T-helper 22 cell (primary cell): ENCODE measurements at places on chromosomes 12 and 14.

GRCh38 chr14:101757839-101758211 lies 3.7 kb upstream of the PPP2R5C start:
- no peak for DNase-seq

DNA sequence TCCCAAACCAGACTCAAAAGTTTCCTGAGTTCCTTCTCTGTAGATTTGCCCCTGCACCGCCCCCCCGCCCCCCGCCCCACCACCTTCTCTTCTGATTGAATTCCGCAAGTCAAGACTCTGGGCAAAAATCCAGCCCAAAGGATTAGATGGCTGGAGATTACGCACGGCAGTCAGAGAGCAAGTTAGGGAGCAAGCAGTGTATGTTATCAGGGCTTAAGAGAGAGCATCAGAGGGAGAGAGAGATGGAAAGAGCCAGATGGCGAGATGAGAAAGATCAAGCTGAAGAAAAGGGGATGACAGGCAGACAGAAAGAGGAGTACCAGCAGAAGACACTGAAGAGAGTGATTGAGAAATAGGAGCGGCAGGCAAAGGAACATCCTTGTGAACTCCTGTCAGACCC lies 13.9 kb upstream of the ANKRD33 start:
- DNase-seq: no peak

DNA sequence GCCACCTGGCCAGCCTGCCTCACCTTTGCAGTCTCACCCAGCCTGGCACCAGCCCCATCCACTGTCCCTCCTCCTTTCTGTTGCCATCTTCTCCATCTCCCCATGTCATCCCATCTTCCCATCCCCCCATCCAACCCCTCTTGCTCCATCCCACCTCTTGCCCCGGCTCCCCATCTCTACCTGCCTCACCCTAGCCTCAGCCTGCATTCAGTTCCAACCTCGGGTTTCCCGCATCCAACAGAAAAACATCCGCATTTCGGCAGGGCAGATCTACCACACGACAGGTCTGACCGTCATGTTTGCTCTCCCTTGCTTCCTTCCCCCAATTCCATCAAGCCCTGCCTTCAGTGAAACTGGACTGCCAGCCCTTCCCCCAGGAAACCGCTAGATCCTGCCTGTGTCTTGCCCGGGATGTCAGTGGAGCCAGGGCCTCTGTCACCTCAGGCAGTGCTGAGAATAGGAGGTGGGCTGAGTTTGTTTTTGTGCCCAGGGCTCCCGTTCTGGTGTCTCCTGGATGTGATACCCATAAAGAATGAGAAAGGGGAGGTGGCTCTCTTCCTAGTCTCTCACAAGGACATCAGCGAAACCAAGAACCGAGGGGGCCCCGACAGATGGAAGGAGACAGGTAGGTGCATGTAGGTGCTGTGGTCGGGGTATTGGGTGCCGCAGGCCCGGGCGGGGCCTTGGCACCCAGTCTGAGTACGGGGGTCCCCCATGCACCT lies 2.5 kb downstream of the KCNH3 start:
- no peak for DNase-seq

DNA sequence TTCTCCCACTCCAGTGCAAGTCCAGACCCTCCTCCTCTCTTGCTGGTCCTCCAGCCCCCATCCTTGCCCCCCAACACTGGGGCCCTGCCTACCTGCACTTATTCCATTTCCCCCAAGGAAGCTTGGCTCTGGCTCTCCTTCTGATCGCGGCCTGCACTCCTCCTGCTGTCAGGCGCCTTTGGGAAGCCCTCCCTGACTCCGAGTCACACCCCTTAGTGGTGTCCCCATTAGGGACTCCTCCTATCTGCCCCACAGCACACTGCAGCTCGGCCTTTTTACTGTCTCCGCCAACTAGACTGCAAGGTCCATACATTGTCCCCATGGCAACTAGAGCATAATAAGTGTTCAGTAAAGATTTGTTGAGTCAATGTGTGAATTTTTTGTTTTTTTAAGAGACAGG lies 32.9 kb downstream of the FIGNL2 start:
- no peak for DNase-seq

- DNase-seq: no peak
Measured at GRCh38 chr12:107207931-107208525, 114.7 kb upstream of the CRY1 start.

- DNase-seq: no peak
Measured at GRCh38 chr12:112891093-112892024, 15.4 kb upstream of the OAS1 start.

- DNase-seq: no peak
Measured at GRCh38 chr12:124665511-124665910, 98.1 kb upstream of the NCOR2 start.

GRCh38 chr14:76599141-76599540 lies 162.1 kb upstream of the VASH1 start:
- DNase-seq: no peak

DNA sequence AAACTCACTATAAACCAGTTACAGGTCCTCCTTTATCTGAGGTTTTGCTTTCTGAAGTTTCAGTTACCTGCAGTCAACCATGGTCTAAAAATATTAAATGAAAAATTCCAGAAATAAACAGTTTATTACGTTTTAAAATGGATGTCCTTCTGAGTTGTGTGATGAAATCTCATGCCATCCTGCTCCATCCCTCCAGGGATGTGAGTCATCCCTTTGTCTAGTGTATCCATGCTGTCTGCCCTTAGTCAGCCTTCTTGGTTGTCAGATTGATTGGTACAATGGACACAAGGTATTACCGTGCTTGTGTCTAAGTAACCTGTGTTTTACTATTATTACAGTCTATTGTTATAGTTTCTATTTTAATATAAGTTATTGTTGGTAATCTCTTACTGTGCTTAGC lies 328.3 kb downstream of the APAF1 start:
- no peak for DNase-seq

DNA sequence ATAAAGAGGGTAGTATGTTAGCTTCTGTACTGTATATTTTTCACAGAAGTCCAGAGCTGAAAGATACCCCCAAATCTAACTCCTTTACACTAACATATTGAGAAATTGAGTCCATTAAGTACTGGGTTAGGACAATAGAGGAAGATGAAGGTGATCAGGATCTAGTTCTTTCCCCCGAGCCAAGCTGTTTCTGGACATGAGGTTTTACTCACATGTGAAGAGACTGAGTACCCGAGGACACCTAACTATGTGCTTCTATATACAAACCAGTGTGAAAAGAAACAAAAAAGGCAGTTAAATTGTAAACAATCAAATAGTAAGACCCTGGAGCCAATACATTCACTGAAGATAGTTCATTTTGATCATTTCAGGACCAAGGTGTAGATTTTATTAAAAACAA lies 3.8 kb upstream of the TRHDE start:
- no peak for DNase-seq

- no peak for DNase-seq
Measured at GRCh38 chr12:632102-632696, 31.0 kb downstream of the NINJ2 start.

- no peak for DNase-seq
Measured at GRCh38 chr12:54141431-54142113, 47.2 kb downstream of the SMUG1 start.

DNA sequence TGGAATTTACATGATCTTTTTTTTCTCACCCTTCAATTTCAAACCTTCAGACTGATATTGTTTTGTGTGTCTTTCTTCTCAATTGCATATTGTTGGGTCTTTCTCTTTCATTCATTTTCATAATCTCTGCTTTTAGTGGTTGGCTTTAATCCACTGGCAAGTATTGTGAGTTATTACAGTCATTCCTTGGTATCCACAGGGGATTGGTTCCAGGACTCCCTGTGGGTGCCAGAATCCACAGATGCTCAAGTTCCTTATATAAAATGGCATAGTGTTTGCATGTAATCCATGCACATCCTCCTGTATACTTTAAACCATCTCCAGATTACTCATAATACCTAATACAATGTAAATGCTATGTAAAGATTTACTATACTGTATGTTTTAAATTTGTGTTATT lies 29.7 kb upstream of the PARP11 start:
- DNase-seq: no peak

DNA sequence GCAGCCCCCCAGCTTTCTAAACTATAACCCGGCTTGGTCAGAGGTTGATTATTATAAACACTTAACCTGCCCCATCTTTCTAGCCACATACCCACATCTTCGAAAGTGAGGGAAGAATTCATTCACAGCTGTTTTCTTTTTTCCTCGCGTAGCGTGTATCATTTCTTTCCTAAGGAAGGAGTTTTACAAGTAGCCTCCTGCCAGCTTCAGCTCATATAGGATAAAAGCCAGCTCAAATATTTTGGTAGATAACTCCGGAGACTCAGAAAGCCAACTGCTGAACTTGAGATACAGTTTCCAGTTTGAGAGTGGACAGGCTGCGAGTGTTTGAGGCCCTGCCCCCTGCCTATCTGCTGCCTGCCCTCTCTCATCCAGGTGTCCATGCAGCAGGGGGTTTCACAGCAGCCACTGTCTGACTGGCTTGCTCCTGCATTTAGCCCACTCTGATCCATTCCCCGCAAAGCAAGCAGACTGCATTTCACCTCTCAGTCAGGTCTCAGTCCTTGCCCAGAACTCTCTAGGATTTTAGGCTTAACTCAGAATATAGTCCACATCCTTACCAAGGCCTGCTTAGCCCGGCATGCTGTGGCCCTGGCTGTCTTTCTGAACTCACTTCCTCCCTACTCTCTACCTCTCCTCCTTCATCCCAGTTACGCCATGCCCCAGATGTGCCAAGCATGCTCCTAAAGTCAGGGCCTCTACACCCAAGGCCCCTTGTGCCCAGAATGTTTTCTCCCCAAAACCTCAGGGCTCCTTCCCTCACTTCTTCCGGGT lies 46.9 kb downstream of the EVL start:
- no peak for DNase-seq

DNA sequence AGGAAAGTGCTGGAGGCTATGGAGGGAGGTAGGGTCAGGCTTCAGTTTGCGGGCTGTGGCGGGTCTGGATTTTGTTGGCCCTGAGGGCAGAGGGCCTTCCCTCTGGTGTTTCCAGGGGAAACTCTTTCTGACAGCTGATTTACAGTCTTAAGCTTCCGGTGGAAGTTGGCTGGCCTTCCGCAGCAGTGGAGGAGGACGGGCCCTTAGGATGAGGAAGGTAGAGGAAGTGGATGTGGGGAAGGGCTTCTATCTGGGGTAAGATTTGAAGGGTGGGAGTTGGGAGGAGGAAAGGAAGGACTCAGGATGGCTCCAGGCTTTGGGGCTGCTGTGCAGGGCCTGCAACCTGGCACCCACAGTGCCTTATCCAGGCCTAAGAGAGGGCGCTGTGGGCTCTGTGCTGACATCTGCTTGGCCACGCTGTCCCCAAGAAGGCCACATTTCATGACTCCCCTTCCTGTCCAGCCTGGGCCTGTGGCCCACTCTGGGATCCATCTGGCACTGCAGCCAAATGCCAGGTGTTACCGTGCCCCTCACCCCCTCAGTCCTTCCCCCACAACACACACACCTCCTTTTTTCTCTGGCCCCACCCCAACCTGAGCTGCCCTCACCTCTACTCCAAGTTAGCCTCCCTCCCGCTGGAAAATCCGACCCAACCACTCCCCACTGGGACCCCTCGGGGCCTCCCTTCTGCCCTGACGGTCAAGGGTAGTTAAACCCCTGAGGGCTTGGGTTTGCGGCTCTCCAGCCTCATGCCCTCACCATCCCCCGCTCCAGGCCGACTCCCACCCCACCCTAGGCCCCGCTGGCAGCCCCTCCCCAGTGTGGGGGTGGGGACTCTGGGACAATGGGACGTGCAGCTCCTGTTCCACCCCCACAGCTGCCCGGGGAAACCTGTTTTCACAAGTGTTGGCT lies 7.7 kb upstream of the PPP1R13B start:
- no peak for DNase-seq

DNA sequence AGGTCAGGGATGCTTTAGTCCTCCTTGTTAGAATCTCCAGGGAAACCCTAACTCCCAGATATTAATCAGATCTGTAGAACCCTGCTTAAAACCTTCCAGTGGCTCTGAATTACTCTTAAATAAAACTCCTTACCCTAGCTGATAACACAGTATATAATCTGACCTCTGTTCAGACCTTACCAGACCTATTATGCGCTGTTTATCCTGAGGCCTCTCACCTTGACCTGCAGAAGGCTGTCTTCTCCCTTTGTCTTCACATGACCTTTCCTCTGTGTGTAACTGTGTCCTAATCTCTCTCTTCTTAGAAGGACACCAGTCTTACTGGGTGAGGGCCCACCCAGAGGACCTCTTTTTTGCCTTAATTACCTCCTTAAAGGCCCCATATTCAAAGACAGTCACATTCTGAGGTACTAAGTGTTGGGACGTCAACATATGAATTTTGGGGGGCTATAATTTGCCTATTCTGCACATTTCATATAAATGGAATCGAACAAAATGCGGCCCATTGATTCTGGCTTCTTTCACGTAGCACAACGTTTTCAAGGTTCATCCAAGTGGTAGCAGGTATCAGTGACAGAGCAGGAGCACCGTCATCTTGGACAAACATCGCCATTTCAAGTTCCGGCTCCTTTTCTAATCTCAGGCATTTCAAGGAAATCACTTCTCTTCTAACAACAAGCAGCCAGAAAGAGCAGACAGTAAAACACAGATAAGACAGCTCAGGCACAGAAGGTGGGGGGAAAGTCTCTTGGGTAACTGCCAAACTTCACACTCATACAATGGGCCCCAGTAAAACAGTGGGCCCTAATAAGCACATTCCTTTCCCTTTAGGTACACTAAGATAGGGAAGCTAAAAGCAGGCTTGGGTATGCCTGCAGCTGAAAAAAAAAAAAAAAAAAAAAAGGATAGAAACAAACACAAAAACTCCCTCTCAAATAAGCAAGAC lies 200.2 kb upstream of the NUDT4 start:
- DNase-seq: no peak

DNA sequence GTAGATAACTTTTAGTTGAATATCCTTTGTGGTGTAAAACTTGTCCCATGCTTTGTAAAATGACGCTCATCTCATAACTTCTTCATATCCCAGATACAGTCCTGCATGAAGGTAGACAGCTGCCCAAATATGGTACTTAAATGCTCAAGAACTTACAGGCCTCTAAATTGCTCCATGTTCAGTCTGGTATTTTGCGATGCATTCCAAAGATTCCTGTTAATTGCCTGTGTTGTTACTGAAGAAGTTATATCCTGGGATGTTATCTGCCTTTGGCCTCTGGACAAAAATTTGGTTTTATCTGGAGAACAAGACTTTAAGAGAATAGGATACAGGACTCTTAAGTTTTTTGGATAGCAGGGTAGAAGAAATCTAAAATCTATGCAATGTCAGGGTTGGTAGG lies 473.0 kb downstream of the PCNX1 start:
- DNase-seq: no peak

DNA sequence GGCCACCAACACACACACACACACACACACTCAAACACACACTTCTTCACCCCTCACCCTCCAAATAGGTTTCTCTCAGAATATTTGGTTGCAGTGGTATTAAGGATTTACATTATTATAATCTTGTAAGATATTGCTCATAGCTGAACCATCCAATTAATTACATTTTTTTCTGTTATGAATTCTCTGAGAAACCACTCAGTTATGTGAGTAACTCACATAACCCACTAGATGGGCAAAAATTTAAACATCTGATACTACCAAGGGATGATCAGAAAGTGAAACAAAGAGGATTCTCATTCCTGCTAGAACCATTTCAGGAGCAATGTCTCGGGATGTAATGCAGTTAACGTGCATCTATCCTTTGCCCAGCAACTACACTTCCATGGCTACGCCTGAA lies 31.6 kb downstream of the TMTC1 start:
- DNase-seq: no peak
